ENCODE measurements at places on chromosomes 13 and 19.
A peak's percentile ranks its signal among the peaks of the same experiment; 100 is the strongest.

GRCh38 chr19:29714371-29714952, 599 bp downstream of the C19orf12 start:
- DNase-seq, result no peak

- no peak for DNase-seq
Measured at GRCh38 chr19:29428071-29428470, 97.7 kb upstream of the VSTM2B start.

DNA sequence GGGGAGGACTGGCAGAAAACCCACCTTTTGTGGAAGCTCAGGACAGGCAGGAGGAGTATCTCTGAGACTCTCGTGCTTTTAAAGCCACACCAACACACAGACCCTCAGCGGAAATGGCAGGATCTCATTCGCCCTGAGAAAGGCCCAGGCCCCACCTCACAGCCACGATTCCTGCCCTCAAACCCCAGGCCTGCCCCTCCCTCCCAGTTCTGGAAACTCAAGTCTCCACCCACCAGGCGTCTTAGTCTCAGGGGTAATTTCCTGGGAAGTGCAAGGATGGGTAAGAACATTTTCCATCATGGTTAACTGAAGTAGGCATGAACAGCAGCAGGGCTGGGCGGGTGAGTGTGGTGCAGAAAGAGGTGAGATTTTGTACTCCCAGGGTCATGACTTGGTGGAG, 8.0 kb upstream of the PDE4C start:
- no peak for DNase-seq

DNA sequence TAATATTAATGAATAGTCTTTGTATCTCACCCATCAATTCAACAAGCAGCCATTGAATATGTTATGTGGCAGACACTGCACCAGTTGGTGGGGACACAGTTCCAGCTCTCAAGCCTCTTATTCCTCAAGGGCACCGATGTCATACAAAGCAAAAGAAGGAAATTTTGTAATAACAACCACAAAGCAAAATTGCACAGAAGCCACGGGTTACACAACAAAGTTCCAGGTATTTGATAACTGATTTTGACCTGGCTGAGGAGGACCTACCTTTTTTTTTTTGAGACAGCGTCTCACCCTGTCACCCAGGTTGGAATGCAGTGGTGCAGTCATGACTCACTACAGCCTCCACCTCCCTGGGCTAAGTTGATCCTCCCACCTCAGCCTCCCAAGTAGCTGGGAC, 266.7 kb downstream of the FOXO1 start:
- no peak for DNase-seq

- no peak for DNase-seq
Measured at GRCh38 chr19:17929056-17929455, 3.8 kb upstream of the CCDC124 start.

DNA sequence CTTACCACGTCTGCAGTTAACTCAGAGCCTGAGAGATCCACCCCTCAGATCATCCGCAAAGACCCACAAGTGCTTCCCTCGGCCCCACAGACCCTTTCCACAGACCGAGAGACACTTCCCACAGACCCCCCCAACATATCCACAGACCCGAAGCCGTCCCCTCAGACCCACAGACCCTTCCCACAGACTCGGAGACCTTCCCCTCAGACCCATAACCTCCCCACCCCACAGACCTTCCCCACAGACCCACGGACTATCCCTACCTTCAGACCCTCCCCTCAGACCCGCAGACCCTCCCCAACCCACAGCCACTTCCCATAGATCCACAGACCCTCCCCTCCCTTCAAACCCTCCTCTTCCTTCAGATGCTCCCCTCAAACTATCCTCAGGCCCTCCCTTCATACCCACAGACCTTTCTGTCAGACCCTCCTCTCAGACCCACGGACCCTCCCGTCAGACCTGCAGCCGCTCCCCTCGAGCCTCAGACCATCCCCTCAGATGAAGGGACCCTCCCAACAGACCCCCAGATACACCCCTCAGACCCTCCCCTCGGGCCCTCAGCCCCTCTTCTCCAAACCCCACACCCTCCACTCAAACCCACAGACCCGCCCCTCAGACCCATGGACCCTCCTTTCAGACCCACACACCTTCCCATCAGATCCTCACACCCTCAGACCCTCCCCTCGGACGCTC, 20.1 kb upstream of the TFDP1 start:
- DNase-seq, result no peak

DNA sequence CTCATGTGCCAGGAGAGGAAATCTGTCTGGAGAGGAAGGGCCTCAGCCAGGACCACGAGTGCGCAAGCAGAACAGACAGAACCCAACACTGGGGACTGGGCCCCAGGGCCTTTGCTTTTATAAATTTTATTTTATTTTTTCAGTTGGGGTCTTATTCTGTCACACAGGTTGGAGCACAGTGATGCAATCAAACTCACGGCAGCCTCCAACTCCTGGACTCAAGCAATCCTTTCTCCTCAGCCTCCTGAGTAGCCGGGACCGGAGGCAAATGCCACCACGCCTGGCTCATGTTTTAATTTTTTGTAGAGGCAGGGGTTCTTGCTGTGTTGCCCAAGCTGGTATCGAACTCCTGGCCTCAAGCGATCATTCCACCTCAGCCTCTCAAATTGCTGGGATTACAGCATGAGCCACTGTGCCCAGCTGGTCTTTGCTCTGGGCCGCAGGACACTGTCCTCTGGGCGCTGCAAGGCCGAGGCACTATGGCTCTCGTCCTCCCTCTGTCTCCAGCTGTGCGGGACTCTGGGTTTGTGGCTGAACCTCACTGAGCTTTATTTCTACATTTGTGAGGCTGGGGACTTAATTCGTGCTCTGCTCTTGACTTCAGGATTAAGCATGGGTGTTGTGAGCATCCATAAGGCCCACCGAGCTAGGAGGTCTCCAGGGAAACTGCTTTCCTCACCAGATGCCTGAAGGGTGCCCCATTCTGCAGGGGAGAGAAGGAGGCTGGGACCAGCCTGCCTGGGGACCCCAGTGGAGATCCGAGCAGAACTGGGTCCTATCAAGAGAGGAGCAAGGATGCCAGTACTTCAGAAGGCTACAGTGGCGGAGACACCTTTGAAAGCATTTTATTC, 144.2 kb upstream of the VSTM2B start:
- no peak for DNase-seq

DNA sequence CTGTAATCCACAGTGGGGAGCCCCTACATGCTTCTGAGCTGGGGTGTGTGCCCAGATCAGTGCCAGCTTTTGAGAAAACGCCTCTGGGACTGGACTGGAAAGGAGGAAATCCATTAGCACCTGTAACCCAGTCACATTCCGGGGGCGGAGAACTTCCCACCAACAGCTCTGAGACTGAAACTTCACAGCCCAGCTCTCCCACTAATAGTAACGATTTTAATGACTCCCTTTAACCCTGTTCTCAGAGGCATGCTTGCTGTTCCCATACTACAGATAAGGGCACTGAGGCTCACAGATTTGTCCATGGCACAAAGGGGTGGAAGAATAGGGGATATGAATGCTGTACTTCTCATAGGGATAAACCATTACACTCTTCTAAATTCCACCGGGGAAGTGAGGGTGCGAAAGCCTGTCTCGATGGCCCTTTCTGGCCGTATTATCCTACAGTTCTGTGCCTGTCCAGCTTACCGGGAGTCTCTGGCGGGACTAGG, 851 bp downstream of the FBXO46 start:
- DNase-seq, result no peak

- no peak for DNase-seq
Measured at GRCh38 chr13:95842898-95843297, 166.0 kb downstream of the DNAJC3 start.

GRCh38 chr19:12015753-12016116, 19.7 kb downstream of the ZNF433 start:
- DNase-seq, result no peak

DNA sequence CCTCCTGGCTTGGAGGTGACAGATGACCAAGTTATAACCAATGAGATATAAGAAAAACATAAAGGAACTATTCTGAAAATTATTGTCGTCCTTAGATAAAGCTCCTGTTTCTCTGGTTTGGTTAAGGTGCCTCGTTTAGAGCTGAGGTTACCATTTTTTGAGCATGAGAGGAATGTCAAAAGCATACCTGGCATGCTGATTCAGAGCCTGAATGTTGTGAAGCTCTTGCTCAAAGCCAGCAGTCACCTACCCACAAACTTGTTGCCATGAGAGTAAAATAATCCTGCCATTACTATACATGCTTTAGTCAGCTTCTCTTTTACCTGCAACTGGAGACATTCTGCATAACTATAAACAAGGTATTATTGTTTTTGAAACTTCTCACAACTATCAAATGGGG, 1116.2 kb downstream of the DIAPH3 start:
- DNase-seq, result no peak

- peak; percentile 29 for DNase-seq
Measured at GRCh38 chr19:49916839-49917733, 11.9 kb upstream of the ATF5 start.

DNA sequence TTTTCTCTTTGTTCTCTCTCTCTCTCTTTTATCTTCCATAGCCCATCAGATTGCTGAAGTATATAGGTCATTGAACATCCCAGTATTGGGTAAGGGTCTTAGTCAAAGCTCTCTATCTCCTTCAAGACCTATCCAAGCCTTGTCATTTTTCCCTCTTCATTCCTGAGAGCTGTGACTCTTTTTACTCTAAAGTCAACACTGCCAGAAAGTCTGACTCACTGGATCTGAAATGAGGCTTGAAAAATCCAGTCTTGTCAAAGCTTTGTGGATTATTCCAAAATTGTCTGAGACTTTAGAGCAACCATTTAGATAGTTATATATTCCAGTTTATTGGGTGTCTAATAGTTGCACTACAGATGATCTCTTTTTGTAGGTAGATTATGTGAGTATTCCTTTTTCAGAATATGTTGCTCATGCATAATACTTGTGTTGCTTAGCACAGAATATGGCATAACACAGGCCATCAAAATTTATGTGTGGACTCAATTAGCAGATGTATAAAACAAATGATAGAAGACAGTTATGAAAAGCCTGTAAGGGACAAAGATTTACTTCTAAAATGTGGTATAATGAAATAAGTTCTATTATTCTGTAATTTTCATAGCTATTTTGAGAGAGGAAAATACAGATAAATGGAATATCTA, 389.3 kb upstream of the PCDH9 start:
- no peak for DNase-seq

GRCh38 chr13:111952814-111953213, 114.1 kb upstream of the SOX1 start:
- no peak for DNase-seq

DNA sequence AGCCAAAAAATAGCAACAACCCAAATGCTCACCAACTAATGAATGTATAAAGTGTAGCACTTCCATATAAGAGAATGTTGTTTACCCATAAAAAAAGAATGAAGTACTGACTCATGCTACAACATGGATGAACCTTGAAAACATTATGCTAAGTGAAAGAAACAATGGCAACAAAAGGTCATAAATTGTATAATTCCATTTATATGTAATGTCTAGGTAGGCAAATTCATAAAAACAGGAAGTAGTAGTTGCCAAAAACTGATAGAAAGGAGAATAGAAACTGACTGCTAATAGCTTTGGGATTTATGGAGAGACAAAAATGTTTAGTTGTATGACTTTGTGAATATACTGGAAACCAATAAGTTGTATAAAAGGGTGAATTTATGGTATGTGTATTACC, 21.6 kb downstream of the MYCBP2 start:
- no peak for DNase-seq

DNA sequence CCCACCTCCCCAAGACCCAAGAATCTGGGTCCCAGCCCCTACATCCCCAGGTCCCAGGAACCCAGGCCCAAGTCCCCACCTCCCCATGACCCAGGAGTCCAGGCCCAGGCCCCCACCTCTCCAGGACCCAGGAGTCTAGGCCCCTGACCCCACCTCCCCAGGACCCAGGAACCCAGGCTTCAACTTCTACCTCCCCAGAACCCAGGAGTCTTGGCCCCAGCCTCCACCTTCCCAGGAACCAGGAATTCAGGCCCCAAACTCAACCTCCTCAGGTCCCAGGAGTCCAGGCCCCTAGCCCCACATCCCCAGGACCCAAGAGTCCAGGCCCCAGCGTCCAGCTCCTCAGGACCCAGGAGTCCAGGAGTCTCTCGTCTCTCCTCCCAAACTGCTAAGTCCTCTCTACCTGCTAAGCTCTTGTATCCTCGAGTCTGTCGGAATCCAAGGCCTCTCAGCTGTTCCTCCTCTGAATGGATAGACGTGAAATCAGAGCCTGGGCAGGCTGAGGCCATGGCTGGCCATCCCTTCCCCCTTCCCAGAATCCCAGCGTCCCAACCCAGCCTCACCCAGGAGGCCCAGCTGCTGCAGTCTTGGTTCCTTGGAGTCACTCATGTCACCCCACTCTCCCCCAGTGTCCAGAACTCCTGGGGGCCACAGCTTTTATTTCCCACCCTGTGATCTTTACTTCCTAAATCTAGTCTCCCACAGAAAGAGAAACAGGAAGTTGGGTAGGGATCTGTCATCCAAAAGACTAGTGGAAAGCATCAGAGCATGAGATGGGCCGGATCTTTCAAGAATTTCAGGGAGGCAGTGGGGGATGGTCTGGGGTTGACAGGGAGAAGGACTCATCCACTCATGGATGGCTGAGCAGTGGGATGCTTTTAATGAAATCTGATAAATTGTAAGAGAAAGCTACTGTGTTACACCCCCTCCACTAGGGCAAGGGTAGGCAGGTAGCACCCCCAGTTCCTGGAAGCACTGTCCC, at the start of gene CD209:
CD209 (minus strand) TSS at position 632 of the 982 bp plus-strand sequence; CDS start at position 609, 23 bp downstream.
- no peak for DNase-seq

- no peak for DNase-seq
Measured at GRCh38 chr13:96771486-96772367, 222.5 kb downstream of the OXGR1 start.

DNA sequence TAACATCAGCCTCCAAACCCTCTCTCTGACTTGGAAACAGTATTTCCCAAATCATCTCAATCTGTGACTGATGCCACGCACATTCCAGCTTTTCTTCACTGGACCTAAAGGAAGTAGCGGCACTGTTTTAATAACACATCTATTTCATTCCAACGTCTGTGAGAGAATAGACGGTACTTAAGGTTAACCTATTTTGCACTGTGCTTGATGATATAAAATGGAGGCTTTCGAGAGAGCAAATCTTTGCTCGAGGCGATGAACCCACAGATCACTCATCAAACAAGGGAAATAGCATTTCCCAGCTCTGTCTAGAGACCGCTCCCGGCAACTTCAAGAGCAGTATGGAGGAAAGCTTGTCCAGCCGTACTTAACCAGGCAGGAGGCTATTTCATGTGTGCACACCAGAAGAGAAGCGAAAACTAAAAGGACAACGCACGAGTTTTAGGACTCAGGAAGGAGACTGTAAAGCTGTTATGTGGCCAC, 2.9 kb downstream of the UBL3 start:
- peak; percentile 75 for DNase-seq

- no peak for DNase-seq
Measured at GRCh38 chr13:109794095-109794494, 7.7 kb upstream of the IRS2 start.
